ENCODE measurements at places on chromosomes 6 and 20.
A peak's percentile ranks its signal among the peaks of the same experiment; 100 is the strongest.

- H3K4me1 ChIP-seq: no peaks in the 10 kb centered on the region
- peak; percentile 9 for DNase-seq
- H3K27me3 ChIP-seq: no peaks in the 10 kb centered on the region
- H3K36me3 ChIP-seq: no peaks in the 10 kb centered on the region
- no peak overlapping the region for H3K27ac ChIP-seq
Observed at GRCh38 chr20:16475225-16475624, 98.0 kb downstream of the KIF16B start.

- no peak overlapping the region for H3K27ac ChIP-seq
- H3K27me3 ChIP-seq: no peaks in the 10 kb centered on the region
- H3K36me3 ChIP-seq: no peaks in the 10 kb centered on the region
- no peak overlapping the region for H3K4me3 ChIP-seq
- no peaks in the 10 kb centered on the region for H3K4me1 ChIP-seq
Observed at GRCh38 chr6:40500227-40500626, 86.9 kb downstream of the LRFN2 start.

GRCh38 chr6:12324099-12324498 is 33.9 kb downstream of the EDN1 start:
- DNase-seq: no peak

- H3K36me3 ChIP-seq: no peaks in the 10 kb centered on the region
- H3K4me3 ChIP-seq: no peak overlapping the region
- H3K27me3 ChIP-seq: no peaks in the 10 kb centered on the region
- H3K4me1 ChIP-seq: no peaks in the 10 kb centered on the region
- H3K27ac ChIP-seq: no peak overlapping the region
- DNase-seq: no peak
Observed at GRCh38 chr6:80382811-80383210, 276.3 kb downstream of the BCKDHB start.

DNA sequence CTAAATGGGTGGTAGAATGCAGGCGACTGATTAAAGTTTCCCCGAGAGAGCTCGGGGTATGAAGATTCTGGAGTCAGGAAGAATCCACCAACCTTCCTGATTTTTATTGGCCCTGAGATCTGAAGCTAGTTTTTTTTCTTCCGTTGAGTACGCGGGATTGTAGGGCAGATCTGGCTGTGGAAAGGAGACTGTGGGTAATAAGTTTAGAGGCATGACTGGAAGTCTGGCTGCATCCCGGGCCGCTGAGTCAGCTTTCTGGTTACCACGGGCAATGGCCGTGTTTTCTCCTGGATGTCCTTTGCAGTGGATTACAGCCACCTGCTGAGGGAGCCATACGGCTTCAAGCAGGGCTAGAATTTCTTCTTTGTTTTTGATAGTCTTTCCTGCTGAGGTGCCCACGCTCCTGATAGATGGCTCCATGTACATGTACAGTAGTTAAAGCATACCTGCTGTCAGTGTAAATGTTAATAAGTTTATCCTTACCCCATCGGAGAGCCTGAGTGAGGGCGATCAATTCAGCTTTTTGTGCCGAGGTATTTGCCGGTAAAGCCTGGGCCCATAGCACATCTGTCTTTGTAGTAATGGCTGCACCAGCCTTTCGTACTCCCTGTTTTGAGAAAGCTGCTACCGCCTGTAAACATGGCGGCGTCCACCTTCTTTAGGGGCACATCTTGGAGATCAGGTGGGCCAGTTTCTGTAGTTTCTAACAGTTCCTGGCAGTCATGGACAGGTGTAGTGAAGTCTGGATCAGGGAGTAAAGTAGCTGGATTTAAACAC is 154.0 kb downstream of the TRIM27 start:
- H3K4me3 ChIP-seq: peak overlapping the region; percentile 47
- no peaks in the 10 kb centered on the region for H3K36me3 ChIP-seq
- H3K4me1 ChIP-seq: peaks cover 85% of the 10 kb centered on the region
- peaks cover 100% of the 10 kb centered on the region for H3K27me3 ChIP-seq
- peak; percentile 61 for DNase-seq

GRCh38 chr6:21264288-21265033 is 329.1 kb upstream of the SOX4 start:
- H3K36me3 ChIP-seq: no peaks in the 10 kb centered on the region
- no peaks in the 10 kb centered on the region for H3K4me1 ChIP-seq
- H3K27me3 ChIP-seq: no peaks in the 10 kb centered on the region
- no peak for DNase-seq
- no peak overlapping the region for H3K27ac ChIP-seq
